ENCODE measurements at places on chromosomes 1 and 21.

DNA sequence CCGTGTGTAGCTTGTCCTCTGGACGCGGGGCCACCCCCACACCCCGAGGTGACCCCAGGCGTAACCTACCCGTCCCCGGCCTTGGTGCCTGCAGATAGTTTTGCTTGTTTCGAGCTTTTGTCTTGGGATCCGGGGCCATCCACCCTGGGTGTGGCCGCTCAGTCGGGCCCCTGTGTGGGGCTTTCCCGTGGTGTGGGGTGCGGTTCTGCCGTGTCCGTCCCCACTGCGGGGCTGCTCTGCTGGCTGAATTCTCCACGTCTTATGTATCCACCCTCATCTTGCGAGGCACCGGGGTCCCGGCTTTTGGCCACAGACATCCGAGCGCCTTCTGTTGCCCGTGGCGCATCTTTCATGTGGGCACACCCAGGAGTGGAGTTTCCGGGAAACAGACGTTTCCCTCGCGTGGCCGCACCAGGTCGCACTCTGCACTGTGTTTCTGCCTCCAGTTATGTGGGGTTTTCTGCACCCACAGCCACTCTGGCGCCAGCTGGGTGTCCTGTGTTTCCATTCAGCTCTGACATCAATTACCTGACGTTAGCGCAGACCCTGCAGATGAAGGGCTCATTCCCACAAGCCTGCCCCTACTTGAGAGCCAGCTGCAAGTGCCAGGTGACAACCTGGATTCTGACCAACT is 64.9 kb downstream of the PRKCZ start:
- no peak for DNase-seq

GRCh38 chr1:202135221-202135721 is 9.3 kb downstream of the ARL8A start:
- no peak for DNase-seq

DNA sequence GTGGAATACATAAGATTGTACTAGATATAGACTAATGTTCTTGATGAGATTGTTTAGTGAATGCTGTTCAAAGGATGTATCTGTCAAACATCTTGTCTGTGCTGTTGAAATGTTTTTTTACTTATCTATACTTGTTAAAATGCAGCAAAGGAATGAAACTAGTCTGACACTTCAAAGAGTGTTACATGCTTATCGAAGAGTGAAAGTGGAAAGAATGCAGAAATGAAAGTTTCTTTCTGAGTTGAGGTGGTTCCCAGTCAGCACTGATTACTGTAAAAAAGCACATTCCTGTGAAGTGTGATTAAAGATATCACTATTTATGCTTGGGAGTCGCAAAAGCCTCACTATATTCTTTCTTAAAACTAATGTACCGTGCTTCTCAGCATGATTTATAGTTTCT is 1225.2 kb downstream of the NCAM2 start:
- DNase-seq = no peak

- DNase-seq = no peak
Measured at GRCh38 chr1:17877896-17878295, 122.8 kb downstream of the ACTL8 start.

DNA sequence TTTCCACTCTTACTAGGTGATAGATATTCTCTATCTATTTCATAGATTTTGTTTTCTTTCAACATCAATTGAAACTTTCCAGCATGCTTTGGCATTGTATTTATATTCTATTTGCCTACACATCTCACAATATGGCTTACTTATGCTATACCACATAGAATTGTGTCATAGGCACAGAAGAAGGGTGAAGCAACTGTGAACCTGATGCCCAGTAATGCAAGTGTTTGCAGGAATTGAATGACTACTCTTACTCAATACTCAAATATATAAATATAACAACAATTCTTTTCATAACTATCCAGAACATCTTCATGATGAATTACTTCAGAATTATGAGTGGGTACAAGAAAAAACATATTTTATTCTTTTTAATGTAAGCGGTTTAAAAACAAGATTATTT is 165.9 kb downstream of the PTBP2 start:
- no peak for DNase-seq
